ENCODE measurements at places on chromosomes 12 and 14. TPM values are rescaled to one million over a fixed set of nuclear protein-coding genes. Genes with fewer than 3 reads are reported as not detected.

FSCB gene
- total RNA-seq: not detected

GARIN6 gene
- total RNA-seq: not detected

ATF7 gene
- total RNA-seq: 25.0 TPM

PLEKHG7 gene
- not detected for total RNA-seq

GRCh38 chr12:11812586-11813437 is 163.3 kb downstream of the ETV6 start:
- H3K36me3 ChIP-seq: no peaks in the 10 kb centered on the region
- DNase-seq: no peak
- H3K27me3 ChIP-seq: no peaks in the 10 kb centered on the region
- peaks cover 63% of the 10 kb centered on the region for H3K4me1 ChIP-seq
- H3K4me3 ChIP-seq: peak overlapping the region; percentile 23
- H3K27ac ChIP-seq: peak overlapping the region; percentile 84

DNA sequence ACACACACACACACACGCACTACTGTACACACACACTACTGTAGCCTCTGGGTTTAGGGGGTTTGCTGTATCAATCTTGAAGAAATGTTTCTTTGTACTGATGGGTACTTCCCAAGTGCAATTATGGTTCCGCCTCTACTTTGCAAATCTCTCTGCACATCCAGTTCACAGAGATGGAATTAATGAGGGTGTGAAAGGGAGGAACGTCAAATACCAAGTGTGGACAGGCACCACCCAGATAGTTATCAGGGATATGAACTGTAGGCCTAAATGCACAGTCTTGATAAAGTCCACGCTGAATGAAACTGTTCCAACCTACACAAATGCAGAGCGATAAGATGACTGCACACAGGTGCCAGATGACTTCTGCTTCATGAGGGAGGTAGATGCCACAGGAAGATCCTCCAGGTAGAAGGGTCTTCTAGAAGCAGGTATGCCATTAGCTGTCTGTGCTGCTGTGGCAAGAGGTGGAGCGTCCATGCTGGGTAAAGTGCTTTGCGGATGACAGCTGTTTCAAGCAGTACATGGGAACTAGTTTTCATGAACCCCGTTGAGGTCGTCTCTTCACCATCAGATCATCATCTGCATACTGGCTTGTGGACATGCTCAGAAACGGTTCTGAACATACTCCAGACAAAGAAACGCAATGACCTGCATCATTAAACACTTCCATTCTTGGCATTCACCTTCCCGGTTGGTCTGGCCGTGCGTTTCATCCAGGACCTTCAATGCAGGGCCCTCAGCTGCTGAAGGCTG is 314.3 kb upstream of the RTL1 start:
- peak; percentile 38 for DNase-seq
- peaks cover 31% of the 10 kb centered on the region for H3K4me1 ChIP-seq
- peak overlapping the region; percentile 17 for H3K27ac ChIP-seq
- H3K4me3 ChIP-seq: no peak overlapping the region
- no peaks in the 10 kb centered on the region for H3K27me3 ChIP-seq

DNA sequence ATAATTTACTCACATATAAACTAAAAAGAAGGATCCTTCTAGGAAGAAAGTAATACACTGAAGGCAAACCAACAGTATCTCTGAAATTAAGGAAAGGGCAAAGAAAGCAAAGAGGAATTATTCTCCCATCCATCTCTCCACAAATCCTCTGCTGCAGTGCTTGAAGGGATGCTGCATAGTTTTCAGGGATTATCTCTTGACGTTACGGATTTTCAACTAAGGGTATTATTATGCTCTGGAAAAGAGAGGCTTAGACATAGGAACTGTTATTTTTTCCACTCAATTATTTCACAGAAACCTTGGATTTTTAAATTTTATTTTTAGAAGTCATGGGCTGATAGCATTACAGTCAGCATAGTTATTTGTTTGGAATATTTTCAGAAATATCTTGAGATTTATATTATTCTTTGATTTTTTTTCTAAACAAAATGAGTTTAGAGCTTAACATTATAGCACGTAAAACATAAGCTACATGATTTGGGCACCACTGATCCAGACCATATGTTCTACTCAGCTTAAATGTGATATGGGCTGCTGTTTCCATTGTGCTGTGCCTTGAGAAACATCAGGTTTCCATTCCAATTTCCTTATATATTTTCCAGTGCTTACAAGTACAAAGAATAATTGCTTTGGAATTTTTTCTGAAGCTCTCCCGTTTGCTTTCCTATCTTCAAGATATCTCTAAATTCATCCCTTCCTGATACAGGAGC is 57.9 kb upstream of the DCN start:
- H3K36me3 ChIP-seq: no peaks in the 10 kb centered on the region
- H3K27me3 ChIP-seq: no peaks in the 10 kb centered on the region
- H3K4me1 ChIP-seq: no peaks in the 10 kb centered on the region

DNA sequence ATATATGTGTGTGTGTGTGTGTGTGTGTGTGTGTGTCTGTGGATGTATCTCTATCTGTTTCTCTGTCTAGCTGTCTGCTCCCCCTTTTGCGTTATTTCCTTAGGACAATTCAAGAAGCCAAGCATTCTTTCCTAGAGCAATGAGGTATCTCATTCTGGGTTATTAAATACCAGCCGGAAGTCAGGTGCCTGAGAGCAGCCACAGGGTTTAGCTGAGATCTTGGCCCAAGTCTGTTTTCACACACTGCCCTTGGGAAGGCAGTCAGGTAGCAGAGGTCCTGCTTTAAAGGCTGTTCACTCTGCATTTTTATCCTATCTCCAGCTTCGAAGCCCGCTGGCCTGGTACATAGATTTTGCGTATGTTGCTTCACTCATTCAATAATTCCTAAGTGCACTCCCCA is 76.8 kb downstream of the TSPAN9 start:
- no peak overlapping the region for H3K27ac ChIP-seq
- no peak overlapping the region for H3K4me3 ChIP-seq
- no peaks in the 10 kb centered on the region for H3K36me3 ChIP-seq
- H3K27me3 ChIP-seq: no peaks in the 10 kb centered on the region

DNA sequence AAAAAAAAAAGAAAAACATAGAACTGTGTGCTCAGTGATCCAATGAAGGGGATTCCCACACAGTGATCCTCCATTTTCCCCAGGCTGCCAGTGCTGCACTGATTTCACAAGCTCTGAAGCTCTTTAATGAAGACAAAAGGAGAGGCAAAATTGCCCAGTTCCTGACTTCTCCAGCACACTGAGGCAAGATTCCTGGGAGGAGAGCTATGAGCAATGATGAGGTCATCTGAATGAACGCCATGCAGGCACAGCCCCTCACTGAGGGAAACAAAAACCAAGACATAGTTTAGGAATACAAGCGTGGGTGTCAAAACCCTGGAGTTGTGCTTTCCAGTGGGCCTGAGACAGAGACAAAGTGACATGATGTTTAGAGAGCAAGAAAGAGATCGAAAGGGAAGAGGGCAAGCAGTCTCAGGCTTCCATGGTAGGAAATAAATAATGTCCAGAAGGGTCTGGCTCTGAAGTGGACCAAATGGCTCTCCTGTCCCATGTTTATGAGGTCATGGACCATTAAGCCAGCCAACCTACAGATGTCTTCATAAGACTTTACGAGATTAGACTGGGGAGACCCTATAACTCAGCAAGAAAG is 40.9 kb upstream of the SMUG1 start:
- no peaks in the 10 kb centered on the region for H3K27me3 ChIP-seq
- H3K27ac ChIP-seq: peak overlapping the region; percentile 61
- no peaks in the 10 kb centered on the region for H3K36me3 ChIP-seq
- H3K4me3 ChIP-seq: no peak overlapping the region

DNA sequence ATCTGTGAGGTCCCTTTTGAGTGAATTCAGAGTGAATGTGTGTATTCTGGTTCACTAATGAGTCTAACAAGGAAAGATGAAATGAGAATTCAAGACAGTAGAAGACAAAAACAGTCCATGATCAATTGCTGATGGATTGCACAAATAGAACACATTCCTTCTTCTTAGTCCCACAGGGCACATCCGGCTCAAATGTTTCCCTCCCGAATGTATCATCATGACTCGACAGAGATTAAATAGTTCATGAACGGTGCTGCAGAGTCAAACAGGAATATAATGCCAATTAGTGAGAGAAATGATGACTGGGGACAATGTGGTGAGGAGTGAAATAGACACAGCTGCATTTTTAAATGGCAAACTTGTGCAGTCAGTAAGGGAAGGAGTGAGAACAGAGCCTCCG is 11.5 kb upstream of the SFSWAP start:
- H3K27ac ChIP-seq: no peak overlapping the region
- no peaks in the 10 kb centered on the region for H3K36me3 ChIP-seq
- no peaks in the 10 kb centered on the region for H3K27me3 ChIP-seq

DNA sequence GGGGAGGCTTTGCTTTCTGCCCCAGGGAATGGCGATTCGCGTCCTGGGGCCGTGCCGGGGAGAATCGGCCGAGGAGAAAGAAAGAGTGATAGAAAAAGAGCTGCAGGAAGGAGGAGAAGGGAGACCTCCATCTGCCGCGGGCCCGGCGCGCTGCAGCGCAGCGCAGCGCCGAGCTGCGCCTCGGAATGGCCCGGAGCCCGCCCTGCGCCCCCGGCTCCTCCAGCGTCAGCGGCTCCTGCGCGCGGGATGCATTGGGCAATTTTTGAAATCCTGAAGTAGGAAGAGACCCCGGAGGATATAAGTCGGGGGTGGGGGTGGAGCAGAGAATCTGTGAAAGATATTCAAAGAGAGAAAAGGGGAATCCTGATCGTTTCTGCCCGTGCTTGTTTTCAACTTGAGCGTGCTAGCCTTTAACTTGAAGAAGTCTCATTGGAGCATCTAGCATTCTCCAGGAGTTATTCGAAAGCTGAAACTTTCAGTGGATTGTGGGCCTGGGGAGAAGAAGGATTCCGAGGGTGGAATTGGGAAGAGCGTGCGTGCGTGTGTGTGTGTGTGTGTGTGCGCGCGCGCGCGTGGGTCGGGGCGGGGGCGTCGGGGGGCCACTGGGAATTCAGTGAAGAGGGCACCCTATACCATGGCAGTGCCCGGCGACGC is 441 bp downstream of the PDE3A start:
- DNase-seq: peak; percentile 78
- peak overlapping the region; percentile 81 for H3K4me3 ChIP-seq
- H3K4me1 ChIP-seq: peaks cover 6% of the 10 kb centered on the region
- H3K36me3 ChIP-seq: no peaks in the 10 kb centered on the region
- no peaks in the 10 kb centered on the region for H3K27me3 ChIP-seq

Data from sigmoid colon (tissue), 7 donors.